ENCODE measurements at places on chromosomes 11 and 22.
A peak's percentile ranks its signal among the peaks of the same experiment; 100 is the strongest.

- DNase-seq: no peak
Measured at GRCh38 chr22:45922256-45922655, 54.7 kb downstream of the WNT7B start.

DNA sequence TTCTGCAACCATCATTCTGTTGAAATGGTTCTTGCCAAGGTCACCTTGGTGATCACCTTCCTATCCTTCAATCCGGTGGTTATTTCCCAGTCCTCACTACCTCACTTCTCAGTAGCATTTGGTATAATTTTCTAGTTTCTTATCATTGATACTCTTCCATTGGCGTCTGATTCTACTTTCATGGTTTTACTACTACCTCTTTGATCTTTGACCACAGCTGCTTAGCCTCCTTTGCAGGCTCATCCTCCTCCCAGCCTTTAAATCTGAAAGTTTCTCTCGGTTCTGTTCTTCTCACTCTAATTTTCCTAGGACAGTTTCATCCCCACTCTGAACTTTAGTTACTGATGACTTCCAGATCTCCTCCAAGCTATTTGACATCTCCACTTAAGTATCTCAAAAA lies 5.0 kb downstream of the TIMM10B start:
- DNase-seq: no peak

DNA sequence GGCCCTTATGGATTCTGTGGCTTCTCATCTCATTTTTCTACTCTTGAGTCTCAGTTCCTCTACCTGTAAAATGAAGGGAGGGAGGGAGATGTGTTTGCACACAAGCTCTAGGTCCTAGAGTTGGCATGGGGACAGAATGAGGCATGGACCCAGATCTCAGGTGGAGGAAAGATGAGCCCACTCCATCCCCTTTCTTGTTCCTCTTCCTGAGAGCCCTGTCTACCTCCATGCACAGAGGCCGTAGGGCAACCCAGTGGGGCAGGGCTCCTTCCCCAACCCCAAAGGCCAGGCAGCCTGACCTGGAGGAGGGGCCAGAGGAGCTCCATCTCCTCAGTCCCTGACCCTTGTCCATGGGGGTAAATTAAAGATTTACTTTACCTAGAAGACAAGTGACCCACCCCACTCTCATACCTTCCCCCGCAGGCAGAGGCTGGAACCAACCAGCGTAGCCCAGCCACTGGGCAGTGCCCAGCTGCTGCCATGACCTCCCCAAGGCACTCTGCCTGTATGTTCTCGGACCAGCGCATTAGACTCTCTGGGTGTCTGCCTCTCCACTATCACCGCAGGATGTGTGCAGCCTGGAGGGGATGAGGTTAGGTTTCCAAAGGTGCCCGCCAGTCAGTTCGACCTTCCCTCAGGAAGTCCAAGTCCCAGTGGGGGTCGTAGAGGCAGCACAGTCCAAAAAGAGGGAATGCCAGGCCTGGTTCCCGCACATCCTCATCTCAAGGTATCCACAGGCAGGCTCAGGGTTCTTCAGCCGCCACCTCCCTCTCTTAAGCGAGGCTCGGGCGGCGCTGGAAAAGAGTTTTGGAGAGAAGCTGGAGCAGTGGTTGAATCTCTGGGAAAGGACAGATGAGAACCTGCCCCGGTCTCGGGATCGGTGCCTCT lies 3.0 kb downstream of the SMTN start:
- DNase-seq: no peak

GRCh38 chr11:118887206-118887605 lies 3.5 kb downstream of the CXCR5 start:
- no peak for DNase-seq

GRCh38 chr11:71426413-71426812 lies 21.8 kb downstream of the DHCR7 start:
- DNase-seq: no peak

GRCh38 chr11:120590472-120590871 lies 78.9 kb downstream of the GRIK4 start:
- no peak for DNase-seq

DNA sequence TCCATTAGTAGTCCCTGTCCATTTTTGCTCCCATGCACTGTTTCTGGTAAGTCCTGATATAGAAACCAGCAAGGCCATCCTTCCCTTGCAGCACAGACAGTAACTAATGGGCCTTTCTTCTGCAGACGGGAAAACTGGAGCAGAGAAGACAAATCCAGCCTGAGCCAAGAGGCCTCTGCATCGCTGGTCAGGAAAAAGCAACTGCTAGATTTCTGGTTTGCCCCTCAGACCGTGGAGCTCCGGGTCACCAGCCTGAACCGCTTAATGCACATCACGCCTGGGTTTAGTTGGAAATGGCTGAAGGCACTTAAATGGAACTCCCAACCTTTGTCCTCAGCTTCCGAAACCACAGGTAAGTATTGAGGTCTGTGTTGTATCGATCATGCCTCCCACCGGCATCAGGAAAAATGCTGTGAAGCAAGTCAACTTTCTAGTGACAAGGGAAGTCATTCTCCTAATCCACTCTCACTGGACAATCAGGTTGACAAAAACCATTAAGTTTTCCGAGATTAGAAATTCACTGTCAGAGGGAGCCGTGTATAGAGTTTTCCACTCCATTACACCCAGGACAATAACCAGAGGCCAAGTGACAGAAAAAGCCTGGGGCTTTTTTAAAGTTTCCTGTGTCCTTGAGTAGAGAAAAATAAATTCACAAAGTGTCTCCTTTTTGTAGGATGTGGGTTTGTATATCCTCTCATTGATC lies 14.8 kb upstream of the LMO2 start:
- DNase-seq: no peak

GRCh38 chr11:15988693-15989231 lies 367.6 kb downstream of the SOX6 start:
- DNase-seq: no peak

DNA sequence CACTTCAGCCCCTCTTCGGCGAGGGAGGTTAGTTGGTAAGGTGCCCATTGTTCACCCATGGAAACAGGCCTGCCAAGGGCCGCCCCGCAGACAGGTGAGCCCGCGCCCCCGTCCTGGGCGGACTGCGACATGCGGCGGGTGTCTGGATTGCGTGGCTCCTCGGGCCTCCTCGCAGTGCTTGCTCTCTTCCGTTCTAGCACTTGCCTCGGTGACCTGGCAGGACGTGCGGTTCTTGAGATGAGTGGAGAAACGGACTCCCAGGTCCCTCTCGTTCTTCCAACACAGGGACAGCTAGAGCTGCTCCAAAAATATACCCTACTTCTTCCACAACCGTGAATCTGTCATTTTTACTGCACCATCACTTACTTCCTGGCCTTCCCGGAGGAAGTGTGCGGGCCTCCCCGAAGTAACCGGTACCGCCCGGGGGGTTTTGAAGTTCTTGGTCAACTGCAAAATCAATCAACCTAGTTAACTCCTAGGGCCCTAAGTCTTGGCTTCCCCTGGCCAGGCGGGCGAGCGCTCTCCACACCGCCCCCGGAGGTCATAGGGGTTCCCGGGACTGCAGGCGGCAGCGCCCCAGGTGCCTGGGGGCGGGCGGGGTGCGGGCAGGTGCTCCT lies 745 bp upstream of the ZBTB44 start:
- DNase-seq: peak; percentile 42

DNA sequence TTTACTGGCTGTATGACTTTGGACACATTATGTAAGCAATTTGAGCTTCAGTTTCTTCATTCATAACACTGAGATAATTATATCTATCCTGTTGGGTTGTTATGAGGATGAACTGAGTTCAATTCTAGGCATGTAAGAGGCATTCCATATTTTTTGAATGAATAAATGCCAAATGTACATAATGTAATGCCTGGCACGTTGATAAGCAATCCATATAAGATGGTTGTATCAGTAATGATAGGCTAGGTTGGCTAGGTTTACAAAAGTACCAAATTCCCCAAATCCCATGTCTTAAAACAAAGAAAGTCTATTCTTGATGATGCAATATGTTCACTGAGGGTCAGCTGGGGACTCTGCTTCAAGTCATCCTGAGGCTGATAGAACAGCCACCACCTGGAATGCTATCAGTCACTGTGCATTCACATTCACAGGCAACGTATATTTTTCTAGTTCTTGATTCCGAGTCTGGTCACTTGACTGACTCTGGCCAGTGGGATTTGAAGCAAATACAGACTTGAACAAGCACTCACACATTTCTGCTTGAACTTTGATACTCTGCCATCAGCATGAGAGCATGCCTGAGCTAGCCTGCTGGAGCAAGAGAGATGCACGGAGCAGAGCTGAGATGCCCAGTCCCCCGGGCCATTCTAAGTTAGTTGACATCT lies 104.0 kb upstream of the TIMP3 start:
- no peak for DNase-seq

- no peak for DNase-seq
Measured at GRCh38 chr22:17733466-17733865, 40.8 kb downstream of the BID start.

- peak; percentile 53 for DNase-seq
Measured at GRCh38 chr11:66478729-66479393, 1.4 kb upstream of the DPP3 start.

DNA sequence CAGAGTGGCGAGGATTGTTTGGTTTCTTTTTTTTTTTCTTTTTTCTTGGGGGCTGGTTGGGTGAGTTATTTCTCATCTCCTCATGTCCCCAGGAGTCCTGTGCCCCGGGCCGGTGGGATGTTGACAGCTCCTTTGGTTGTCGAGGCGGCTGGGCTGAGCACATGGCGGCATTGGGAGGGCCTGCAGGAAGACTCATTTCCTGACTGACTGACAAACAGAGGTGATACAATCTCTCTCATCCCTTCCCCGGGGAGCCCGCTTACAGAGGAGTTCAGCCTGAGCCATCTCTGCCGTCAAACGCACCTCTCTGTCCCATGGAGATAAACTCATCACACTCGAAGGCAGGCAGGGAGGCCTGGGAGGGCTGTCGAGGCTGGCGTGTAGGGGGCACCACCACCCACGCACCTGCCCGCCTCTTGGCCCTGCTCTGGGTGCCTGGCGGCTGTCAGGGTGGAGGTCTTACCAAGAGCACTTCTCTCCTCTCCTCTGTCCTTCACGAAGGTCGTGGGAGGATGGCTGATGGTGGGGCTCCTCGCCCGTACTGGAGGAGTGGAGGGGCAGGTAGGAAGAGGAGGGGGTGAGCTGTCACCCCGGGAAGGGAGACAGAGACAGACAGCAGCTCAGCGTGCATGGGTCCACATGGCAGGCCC lies 60.0 kb upstream of the NECTIN1 start:
- DNase-seq: no peak

DNA sequence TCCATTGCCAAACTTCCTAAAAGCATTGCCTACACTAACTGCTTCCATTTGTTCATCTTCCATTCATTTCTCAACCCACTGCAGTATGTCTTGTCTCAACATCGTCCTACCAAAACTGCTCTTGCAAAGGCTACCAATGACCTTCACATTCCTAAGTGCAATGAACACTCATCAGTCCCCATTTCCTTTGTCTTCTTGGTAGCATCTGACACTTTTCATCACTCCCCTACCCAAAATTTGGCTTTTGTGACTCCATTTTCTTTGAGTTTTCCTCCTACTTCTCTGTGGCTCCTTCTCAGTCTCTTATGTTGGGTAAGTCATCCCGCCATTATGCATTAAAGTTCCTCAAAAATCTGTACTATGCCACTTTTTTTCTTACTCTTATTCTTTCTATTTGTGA lies 135.4 kb downstream of the CCDC81 start:
- DNase-seq: no peak

DNA sequence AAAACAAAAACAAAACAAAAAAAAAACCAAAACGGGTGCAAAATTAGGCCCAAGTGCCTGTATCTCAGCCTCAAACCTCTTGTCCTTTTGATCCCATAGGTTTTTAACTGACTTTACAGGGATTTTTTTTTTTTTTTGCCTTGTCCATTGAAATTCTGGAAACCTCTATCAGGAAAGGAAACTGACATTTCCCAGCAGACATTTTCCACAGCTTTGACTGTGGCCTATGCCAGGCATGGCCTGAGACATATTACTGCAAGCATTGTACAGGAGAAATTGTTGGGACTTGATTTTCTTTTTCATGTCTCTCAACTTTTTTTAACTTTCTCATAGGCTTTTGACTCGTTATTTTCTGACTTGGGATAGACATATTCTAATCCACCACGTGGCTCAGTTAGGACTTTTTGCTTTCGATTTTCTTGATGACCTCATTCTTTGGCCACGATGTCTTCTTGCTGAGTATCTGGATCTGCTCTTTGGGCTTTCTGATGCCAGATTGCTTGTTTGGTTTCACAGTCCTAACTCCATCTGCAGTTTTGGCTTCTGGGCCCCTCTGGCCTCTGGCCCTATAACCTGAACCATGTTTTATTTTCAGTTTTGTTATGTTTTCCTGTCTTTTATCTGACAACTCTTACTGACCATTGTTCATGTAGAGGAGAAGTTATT lies 336.1 kb upstream of the C11orf87 start:
- no peak for DNase-seq

DNA sequence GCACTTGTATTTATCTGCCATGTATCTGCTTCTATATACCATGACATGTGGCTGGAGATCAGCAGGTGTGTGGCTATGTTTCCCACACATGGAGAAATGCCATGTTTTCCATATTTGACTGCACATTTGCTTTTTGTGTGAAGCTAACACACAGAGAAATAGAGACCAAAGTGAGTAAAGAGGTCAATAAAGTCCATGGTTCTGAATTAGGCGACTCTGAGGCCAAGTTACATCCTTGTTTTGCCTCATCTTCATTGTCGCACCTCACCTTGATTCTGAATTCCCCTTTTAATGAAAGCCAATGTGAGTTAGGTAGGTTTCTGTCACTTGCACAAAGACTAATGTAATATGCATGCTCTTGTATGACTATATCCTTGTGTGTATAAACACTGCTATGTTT lies 194.1 kb downstream of the INSC start:
- DNase-seq: no peak

- no peak for DNase-seq
Measured at GRCh38 chr11:76148231-76148630, 58.1 kb downstream of the WNT11 start.

DNA sequence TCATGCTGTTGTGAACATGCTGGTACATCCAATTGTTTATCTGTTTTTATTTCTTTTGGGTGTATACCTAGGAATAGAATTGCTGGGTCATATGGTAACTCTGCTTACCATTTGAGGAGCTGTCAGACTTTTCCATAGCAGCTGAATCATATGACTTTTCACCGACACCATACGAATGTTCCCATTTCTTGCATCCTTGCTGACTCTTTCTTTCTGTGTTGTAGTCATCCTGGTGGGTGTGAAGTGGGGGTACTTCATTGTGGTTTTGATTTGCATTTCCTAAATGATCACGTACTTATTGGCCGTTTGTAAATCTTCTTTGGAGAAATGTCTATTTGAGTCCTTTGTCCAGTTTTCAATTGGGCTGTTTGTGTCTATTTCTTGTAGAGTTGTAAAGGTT lies 26.5 kb downstream of the ATXN10 start:
- no peak for DNase-seq

DNA sequence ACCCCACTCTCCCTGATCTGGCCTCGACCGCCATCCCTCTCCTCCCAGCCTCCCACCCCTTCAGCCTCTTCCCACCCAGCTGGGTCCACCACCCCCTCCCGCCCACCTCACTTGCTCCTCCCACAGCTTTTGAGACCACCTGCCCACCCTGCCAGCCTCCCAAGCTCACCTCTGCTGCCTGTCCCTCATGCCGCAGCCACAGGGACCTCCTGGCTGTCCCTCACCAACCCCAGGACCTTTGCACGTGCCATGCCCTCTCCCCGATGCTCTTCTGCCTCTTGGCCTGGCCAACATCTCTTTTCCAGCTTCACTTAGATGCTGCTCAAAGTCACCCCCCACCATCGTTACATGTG lies 6.5 kb downstream of the PNPLA5 start:
- DNase-seq: no peak

- no peak for DNase-seq
Measured at GRCh38 chr11:86951706-86952105, 3.5 kb downstream of the FZD4 start.

GRCh38 chr11:117058761-117059261 lies 39.4 kb downstream of the SIK3 start:
- DNase-seq: no peak

- no peak for DNase-seq
Measured at GRCh38 chr22:44305888-44306287, 6.9 kb downstream of the SHISAL1 start.
